ENCODE measurements at places on chromosomes 6 and 20.

GRCh38 chr6:54134935-54135334 is 23.7 kb downstream of the MLIP start:
- DNase-seq: no peak

DNA sequence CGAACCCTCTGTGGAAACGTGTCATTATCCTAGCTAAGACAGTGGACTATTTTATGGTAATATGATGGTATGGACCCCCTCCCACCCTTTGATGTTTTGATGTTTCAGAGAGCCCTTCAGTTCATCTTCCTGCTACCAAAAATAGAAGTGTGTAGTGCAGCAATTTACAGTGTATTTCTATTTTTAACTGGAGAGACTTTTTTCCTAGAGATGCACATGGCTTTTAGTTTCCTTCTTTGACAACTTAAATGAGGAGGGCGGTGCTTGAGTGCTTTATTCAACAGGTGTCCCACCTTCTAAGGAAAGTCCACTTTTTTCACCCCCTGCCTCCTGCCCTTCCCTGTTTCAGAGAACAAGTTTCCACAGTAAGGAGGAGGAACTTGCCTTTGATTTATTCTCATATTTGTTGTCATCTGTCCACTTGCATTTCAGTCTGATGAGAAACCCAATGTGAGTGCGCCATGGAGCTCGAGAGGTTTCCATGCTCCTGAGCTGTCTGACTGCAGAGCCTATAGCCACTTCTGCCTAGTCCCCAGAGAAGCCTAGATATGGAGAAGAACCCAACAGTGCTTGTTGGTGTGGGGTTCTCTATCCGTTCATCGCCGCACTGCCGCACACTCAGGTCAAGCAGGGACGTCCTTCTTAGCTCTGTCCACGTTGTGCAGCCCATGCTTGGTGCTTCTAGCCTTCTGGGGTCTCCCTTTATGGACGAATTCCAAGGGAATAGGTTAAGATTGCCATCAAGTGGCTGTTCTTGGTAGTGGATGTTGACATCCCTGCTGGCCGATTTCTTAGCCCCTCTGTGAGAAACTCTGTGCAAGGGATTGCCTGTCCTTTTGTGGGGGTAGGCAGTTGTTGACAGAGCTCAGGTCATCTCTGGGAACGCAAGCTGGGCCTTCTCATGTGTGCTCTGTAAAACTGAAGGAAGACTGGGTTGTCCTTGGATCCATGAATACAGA is 144.2 kb downstream of the JARID2 start:
- DNase-seq: no peak

GRCh38 chr6:140036196-140036595 is 661.7 kb upstream of the CITED2 start:
- DNase-seq: no peak

GRCh38 chr6:12580290-12580689 is 136.3 kb upstream of the PHACTR1 start:
- no peak for DNase-seq

- DNase-seq: no peak
Measured at GRCh38 chr6:29958921-29959320, 16.6 kb downstream of the HLA-A start.

DNA sequence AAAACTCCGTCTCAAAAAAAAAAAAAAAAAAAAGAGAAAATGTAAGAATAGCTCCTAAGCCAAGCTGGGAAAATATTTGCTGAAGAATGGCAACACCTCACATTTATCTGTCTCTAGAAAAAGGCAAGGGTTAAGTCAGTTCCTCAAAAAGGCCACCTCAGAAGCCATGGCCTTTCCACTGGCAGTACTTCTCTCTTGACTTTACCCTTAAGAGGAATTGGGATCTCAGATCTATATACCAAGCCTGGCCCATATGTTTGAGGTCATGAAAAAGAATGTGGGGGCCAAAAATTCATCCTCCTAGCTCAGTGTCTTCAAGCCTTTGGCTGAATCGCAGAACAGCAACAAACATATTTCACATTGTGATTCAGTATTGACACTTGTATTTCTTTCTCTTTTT is 10.9 kb upstream of the NCOA3 start:
- no peak for DNase-seq

- DNase-seq: no peak
Measured at GRCh38 chr20:10802236-10802635, 128.4 kb upstream of the JAG1 start.

DNA sequence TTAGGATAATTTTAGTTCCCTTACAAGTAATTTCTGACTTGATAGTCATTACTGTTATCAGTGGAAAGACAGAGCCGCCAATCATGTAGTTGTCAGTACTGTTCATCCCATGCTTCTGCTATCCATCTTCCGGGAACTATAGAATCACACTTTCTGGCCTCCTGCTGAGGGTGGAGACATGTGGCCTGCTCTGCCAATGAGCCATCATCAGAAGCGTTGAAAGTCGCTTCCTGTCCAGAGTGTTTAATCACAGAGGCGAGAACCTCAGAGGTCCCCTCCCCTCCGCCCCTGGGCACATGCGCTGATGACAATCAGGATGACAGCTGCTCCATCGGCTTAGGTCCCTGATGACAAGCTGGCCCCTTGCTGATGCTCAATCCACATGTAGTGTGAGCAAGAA is 3.0 kb downstream of the DDO start:
- no peak for DNase-seq

- DNase-seq: no peak
Measured at GRCh38 chr6:41355952-41356351, 20.5 kb downstream of the NCR2 start.

GRCh38 chr20:8782804-8783203 is 286.1 kb upstream of the PLCB4 start:
- no peak for DNase-seq

- no peak for DNase-seq
Measured at GRCh38 chr6:132100388-132100990, 149.3 kb upstream of the CCN2 start.

GRCh38 chr6:20712011-20712410 is 177.8 kb downstream of the CDKAL1 start:
- DNase-seq: no peak

GRCh38 chr6:154994836-154995253 is 270 bp upstream of the TIAM2 start:
- DNase-seq: no peak

DNA sequence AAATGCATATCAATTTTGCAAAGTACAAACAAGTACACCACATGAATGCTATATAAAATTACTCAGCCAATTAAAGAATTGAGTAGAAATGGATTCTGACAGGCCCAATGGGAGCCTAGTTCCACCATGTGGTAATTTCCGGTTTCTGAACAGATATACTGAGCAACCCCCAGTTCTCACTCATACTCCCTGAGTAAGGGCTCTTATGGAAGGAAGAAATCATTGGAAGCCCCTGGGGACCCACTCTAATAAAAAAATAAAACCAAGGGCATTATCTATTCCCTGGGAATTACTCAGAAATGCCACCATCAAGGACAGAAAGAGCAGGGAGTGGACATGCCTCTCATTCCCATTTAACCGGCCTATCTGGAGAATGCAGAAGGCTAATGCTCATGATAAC is 34.6 kb downstream of the STX7 start:
- DNase-seq: no peak

GRCh38 chr6:24848461-24848860 is 49.7 kb upstream of the ARMH2 start:
- no peak for DNase-seq
